IMR-90 (cell line): ENCODE measurements at places on chromosomes 3 and 15. TPM values are rescaled to one million over a fixed set of nuclear protein-coding genes. Genes with fewer than 3 reads are reported as not detected.

GRCh38 chr3:196555295-196555694, 13.1 kb downstream of the WDR53 start:
- peak; percentile 24 for DNase-seq

GRCh38 chr3:196932600-196932999, 9.7 kb downstream of the NCBP2 start:
- DNase-seq: no peak

The AVEN gene
- polyA plus RNA-seq: 8.2 and 9.1 TPM in 2 replicates

DNA sequence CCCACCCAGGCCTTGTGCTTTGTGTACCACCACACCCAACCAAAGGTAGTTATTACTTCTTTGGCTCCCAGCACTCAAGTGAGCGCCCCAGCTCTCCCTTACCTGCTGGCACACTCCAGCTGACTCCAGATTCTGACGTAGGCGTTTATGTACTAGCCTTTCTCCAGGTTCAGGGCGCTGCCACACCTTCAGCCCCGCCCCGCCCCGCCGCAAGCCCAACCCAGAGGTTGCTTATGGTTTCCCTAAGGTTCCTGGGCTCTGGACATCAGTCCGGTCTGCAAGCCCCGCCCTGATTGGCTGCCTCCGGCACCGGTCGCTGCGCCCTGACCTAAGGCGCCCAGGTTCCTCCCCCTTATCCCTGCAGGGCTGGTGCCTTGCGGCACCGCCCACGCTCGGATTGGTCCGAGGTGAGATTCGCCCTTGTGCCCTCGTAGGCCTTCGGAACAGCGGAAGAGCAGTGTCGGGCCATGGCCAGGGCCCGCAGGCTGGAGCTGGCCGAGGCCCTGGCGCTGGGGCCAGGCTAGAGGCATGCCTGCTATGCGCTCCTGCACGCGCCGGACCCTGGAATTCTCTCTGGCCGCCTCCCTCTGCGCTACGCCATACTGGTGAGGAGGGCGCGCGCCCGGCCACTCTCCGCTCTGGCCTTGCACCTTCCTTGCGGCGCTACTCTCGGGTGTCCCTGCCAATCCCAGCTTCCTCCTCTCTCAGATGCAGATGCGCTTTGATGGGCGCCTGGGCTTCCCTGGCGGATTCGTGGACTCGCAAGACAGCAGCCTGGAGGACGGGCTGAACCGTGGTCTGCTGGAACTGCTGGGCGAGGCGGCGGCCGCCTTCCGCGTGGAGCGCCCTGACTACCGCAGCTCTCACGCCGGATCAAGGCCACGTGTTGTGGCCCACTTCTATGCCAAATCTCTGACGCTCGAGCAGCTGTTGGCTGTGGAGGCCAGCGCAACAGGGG, 19.8 kb upstream of the NUDT16 start:
- peak; percentile 10 for DNase-seq

GRCh38 chr3:90091549-90091948, 984.1 kb downstream of the EPHA3 start:
- DNase-seq: peak; percentile 34

The TRPC1 gene
- polyA plus RNA-seq: 5.7 and 7.2 TPM in 2 replicates

The DCBLD2 gene
- 119 and 121 TPM in 2 replicates for polyA plus RNA-seq
